ENCODE measurements at places on chromosomes 13 and 19. TPM values are rescaled to one million over a fixed set of nuclear protein-coding genes. Genes with fewer than 3 reads are reported as not detected.

DNA sequence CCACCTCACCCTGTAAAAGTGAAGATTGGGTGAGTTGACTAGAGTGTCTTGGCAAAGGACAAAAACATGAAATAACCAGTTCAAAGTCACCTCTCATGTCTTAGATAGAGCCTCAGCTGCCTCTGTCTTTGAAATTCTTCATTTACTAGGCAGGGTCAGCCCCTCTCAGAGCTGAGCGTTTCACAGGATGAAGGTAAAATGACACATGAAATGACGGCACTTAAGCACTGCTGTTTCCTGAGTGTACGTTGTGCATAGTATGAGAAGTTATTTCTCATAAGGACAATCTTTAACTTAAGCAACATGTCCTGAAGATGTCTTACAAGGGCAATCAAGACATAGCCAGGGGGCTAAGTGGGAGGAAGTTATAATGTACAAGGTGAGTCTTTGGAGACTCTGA, 32.3 kb upstream of the SLC10A2 start:
- DNase-seq = no peak

Gene CACNA1A
- polyA plus RNA-seq = 1.6 TPM

GRCh38 chr13:76245211-76245610, 609.1 kb downstream of the LMO7 start:
- no peak for DNase-seq

DNA sequence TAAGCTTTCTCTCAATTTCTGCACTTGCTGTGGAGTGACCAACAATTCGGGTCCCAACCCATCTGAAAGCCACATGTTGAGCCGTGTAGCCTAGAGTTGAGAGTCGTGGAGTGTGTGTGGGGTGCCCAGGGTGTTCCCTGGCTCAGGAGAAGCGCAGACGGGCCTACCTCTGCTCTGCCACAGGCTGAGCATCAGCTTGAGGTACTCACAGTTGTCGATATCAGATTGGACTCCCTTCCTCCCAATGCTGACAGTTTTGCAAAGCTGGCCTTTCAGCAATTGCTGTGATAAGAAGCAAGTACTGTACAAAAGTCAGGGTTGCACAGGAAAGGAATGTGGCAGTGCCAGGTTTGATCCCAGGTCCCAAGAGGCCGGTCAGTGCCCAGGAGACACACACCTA, 133.4 kb upstream of the SPACA7 start:
- DNase-seq = no peak

Gene LILRB2
- 1.9 TPM for polyA plus RNA-seq

Gene PDE4C
- polyA plus RNA-seq = 4.8 TPM

GRCh38 chr19:46218160-46218559, 11.4 kb upstream of the IGFL1 start:
- no peak for DNase-seq

GRCh38 chr13:43171489-43171888, 148.1 kb downstream of the DNAJC15 start:
- DNase-seq = no peak

Measured in forelimb muscle (tissue), 1 donor.